ENCODE measurements at places on chromosomes 1 and 21. TPM values are rescaled to one million over a fixed set of nuclear protein-coding genes. Genes with fewer than 3 reads are reported as not detected.

DNA sequence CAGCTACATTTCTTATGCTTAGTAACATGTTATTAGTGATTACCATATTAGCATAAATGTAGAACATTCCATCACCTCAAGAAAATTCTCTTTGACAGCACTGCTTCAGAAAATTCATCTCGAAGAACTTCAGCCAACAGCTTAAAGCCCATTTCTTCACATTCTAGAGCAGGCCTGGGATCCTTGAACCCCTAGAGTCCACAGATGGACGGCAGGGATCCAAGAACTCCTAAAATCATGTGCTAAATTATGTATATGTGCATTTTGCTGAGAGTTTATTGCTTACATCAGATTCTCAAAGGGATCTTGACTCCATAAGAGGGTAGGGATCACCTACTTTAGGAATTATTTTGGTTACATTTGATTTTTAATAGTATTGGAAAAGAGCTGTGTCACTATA is 76.2 kb upstream of the TEKT2 start:
- no peak overlapping the region for H3K4me3 ChIP-seq
- no peak overlapping the region for H3K27ac ChIP-seq

DNA sequence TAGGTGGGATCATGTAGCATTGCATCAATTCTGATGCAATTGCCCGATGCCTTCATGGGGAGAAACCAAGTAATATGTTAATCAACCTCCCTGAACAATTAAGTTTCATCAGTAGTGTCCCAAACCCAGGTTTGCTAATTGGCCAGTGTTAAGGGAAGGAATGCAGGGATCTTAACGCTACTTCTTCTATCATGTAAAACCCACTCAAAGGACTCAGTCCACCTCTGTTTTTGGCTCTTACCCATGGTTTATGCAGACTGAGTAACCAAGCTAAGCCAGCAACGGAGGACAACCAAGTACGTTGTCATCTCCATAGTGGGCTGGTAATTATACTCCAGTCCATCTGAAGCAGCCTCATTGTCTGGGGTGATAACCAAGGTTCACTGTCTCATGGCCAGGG is 203.0 kb upstream of the FMN2 start:
- no peak overlapping the region for H3K4me3 ChIP-seq
- no peak overlapping the region for H3K27ac ChIP-seq
- no peaks in the 10 kb centered on the region for H3K27me3 ChIP-seq
- no peaks in the 10 kb centered on the region for H3K36me3 ChIP-seq

DNA sequence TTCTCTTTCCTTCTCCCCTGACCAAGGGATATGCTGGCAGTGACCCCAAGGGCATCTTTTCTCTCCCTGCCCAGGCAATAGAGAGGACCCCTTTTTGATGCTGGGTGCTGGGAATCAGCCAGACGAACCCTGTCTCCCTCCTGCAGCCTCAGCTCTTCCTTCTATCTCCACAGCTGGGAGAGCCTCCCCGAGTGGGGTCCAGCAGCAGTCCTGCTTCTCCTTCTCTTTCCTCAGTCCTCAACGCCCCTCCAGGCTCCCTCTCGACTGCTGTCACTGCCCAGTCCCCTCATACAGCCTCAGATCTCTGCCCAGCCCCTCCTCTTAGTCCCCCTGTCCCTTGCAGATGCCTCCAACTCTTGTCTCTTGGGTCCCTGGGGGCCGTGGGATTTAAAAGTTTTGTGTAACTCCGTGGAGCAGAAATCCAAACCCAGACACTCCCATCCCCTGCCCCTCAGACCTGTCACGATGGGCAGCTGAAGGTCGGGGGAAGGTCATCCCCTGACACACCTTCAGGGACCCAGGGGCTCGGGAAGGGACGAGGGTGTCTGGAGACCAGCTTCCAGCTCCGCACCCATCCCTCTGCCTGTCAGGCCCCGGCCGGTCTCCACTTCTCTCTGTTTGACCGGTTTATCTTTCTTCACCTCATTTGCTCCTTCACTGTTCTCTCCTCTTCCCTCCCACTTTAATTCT is 5.8 kb upstream of the ETV3L start:
- H3K27me3 ChIP-seq = no peaks in the 10 kb centered on the region
- no peak for DNase-seq
- H3K27ac ChIP-seq = no peak overlapping the region
- H3K36me3 ChIP-seq = no peaks in the 10 kb centered on the region

- H3K4me1 ChIP-seq = no peaks in the 10 kb centered on the region
- DNase-seq = no peak
- no peak overlapping the region for H3K4me3 ChIP-seq
- no peak overlapping the region for H3K27ac ChIP-seq
- no peaks in the 10 kb centered on the region for H3K27me3 ChIP-seq
These were observed 41.9 kb upstream of the CNTN2 start for GRCh38 chr1:205001162-205001561.

- H3K27me3 ChIP-seq = no peaks in the 10 kb centered on the region
- H3K27ac ChIP-seq = no peak overlapping the region
- no peaks in the 10 kb centered on the region for H3K4me1 ChIP-seq
- H3K36me3 ChIP-seq = no peaks in the 10 kb centered on the region
- no peak for DNase-seq
- H3K4me3 ChIP-seq = no peak overlapping the region
These were observed 2.9 kb upstream of the INAVA start for GRCh38 chr1:200891774-200892157.

DNA sequence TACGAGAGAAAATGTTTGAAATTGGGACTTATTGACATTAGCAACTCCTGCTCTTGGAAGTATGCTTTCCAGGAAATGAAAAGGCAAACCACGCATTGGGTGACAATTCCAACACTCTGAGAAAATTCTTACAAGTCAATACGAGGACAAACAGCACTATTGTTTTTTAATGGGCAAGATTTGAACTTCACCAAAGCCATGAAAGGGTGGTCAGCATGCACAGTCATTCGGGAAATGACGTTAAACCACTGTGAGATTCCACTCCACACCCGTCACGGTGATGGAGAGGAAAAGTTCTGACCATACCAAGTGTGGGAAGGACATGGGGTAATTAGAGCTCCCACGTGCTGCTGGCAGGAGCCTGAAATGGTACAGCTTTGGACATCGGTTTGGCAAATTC is 12.2 kb upstream of the PRXL2B start:
- no peaks in the 10 kb centered on the region for H3K4me1 ChIP-seq
- DNase-seq = no peak
- no peak overlapping the region for H3K4me3 ChIP-seq
- H3K27ac ChIP-seq = no peak overlapping the region
- no peaks in the 10 kb centered on the region for H3K36me3 ChIP-seq

DNA sequence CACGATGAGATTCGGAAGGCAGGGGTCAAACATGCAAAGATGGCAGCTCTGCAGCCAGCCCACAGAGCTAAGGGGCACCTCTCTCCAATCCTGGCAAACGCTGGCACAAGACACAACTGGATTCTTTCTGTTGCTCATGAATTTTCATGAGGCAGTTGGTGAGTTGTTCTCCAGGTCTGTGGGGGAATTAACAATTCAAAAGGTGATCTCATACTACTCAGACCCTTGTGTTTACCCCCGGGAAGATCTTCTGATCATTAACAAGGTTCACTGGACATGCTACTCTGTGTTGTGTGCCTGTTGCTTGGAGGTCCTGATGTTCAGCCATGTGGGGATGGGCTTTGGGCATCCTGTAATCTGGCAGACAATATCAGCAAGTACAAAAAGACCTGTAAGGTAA is 128.9 kb downstream of the HHAT start:
- no peak for DNase-seq
- no peaks in the 10 kb centered on the region for H3K36me3 ChIP-seq
- no peaks in the 10 kb centered on the region for H3K4me1 ChIP-seq
- no peak overlapping the region for H3K27ac ChIP-seq
- H3K27me3 ChIP-seq = no peaks in the 10 kb centered on the region
- H3K4me3 ChIP-seq = no peak overlapping the region

- no peaks in the 10 kb centered on the region for H3K4me1 ChIP-seq
- no peaks in the 10 kb centered on the region for H3K36me3 ChIP-seq
- no peaks in the 10 kb centered on the region for H3K27me3 ChIP-seq
- H3K27ac ChIP-seq = no peak overlapping the region
- no peak overlapping the region for H3K4me3 ChIP-seq
These were observed 22.6 kb downstream of the PHACTR4 start for GRCh38 chr1:28392027-28392652.

CD1E gene
- total RNA-seq = not detected

DOCK7 gene
- 182 TPM for total RNA-seq

TENT5C gene
- 1.0 TPM for total RNA-seq

WDR64 gene
- total RNA-seq = 0.42 TPM

KRTAP21-3 gene
- total RNA-seq = not detected

ATP1A4 gene
- total RNA-seq = 5.0 TPM

THEM5 gene
- total RNA-seq = not detected

CREG1 gene
- total RNA-seq = 154 TPM

ZMYM4 gene
- total RNA-seq = 22.2 TPM

IFT25 gene
- total RNA-seq = 39.9 TPM

Measured in tibial nerve (tissue), 4 donors.